ENCODE measurements at places on chromosomes 13 and 19. TPM values are rescaled to one million over a fixed set of nuclear protein-coding genes. Genes with fewer than 3 reads are reported as not detected.

The CEACAM20 gene
- total RNA-seq, result not detected

The KIR3DL2 gene
- total RNA-seq, result 0.72 TPM

The MYO1F gene
- 20.2 TPM for total RNA-seq

The CGB1 gene
- total RNA-seq, result not detected

The KATNAL1 gene
- 20.0 TPM for total RNA-seq

The NTF4 gene
- total RNA-seq, result 4.1 TPM

The RFPL4A gene
- not detected for total RNA-seq

DNA sequence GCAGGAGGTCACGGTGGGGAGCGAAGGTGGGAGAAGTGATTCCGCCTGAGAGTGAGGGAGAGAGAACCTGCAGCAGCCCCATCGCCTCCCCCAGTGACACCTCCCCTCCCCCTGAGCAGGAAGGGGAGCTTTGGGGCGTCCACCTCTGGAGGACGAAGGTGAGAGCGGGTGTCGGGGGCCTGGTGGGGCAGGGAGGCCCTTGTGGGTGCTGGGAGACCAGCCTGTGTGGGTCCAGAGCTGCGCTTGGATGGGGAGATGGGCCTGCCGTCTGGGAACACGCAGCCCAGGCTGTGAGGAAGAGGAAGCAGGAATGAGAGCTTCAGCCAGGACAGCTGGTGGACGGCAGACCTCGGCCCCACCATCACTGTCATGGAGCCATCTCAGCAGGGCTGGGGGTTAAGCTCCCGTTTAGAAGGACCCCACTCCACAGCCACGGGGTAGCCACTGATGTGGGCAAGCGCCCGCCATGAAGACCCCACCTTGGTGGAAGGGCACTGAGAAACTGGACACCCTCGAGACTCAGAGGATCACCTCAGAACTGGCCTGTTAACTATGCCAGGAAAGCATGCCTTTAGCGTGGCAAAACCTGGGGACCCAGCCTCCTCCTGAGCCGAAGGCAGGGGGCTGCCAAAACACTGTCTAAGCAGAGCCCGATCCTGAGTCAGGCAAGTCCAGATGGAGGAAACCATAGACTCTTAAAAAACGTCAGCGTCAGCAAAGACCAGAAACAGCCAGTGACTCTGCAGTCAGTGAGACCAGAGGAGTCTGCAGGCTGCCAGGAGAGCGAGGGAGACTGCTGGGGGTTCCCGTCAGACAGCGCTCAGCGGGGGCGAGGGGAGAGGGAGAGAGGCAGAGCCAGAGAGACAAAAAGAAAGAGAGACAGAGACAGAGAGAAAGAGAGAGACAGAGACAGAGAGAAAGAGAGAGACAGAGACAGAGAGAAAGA is 6.4 kb upstream of the PROZ start:
- DNase-seq, result peak; percentile 76

- DNase-seq, result peak; percentile 60
Observed at GRCh38 chr13:114100446-114101357, 31.7 kb downstream of the RASA3 start.

DNA sequence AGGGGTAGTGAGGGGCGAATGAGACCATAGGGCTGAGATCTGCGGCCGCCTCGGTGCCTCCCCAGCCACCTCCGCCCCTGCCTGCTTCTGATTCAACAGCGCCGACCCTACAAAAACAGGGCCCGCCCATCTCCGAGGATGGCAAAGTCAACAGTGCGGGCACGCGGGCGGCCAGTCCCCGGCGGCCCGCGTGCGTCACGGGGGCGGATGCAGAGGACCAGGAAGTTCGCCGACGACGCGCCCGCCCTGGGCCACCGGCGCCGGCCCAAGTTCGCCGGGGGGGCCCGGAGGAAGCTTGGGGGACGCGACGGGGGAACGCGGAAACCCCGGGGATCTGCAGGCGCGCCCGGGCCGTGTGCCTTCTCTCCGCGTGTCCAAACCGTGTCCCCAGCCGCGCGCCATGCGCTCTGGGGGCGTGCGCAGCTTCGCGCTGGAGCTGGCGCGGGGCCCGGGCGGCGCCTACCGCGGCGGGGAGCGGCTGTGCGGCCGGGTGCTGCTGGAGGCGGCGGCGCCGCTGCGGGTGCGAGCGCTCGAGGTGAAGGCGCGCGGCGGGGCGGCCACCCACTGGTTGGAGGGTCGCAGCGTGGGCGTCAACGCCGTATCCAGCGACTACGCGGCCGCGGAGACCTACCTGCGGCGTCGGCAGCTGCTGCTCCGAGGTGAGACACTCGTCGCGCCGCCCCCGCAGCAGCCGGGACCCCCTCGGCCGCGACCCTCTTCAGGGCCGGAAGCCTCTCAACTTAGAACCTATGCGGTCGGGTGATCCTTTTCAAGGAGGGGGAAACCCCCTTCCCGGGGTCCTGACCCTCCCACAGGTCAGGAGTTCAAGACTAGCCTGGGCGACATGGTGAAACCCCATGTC is 6.8 kb upstream of the ARRDC2 start:
- peak; percentile 80 for DNase-seq

DNA sequence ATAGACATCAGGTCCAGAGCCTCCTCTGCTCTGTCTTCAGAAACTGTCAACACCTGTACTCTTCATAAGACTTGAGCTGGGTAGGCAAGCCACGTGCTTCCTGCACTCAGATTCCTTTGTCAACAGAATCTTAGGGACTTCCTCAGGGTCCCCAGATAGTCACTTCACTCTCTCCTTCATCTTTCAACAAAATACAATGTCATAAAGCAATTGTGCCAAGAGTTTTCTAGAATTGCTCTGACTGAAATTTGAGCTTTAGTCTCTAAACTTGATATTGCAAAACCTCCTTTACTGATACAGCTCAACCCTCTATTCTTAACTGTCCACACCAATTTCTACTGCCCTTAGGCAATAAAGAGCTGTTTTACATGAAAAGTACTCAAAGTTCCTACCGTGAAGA is 179.9 kb downstream of the IRS2 start:
- DNase-seq, result no peak

GRCh38 chr19:41849067-41849466 is 4.2 kb downstream of the DMRTC2 start:
- no peak for DNase-seq

GRCh38 chr13:45481688-45482087 is 16.9 kb downstream of the COG3 start:
- no peak for DNase-seq

DNA sequence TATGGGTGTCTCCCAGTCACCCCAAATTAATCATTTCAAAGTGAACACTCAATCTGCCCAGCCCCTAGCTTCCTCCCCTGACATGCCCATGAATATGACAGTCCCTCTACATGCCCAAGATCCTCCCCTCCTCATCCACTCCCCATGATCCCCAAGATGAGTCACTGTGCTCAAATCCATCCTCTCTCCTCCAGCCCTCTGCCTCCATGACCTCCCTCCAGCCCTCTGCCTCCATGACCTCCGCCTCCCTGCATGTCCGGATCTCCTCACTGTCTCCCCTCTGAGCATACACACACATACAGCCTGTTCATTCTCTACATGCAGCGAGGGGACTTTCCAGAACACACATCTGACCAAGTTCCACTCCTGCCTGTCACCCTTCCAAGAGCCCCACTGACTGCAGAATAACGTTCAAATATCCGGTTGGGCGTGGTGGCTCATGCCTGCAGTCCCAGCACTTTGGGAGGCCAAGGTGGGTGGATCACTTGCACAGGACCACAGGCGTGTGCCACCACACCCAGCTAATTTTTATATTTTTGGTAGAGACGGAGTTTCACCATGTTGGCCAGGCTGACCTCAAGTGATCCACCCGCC is 18.4 kb upstream of the FEM1A start:
- DNase-seq, result no peak

DNA sequence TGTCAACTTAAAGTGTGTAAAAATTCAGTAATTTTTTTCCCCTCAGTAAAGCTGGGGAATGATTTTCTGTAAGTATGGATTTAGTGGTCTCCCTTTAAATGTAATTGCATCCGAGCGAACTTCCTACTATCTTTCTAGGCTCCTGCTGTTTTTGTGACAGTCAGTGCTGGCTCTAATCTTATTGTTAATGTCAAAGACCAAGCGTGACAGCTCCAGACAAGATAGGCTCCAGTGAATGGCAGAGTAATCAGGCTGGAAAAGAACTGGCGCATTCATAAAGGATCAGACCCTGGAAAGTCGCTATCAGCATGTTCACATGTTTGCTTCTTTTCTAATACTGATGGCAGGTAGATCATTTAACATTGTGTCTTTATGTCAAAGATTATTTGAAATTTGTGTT is 908.0 kb upstream of the ATXN8OS start:
- no peak for DNase-seq

DNA sequence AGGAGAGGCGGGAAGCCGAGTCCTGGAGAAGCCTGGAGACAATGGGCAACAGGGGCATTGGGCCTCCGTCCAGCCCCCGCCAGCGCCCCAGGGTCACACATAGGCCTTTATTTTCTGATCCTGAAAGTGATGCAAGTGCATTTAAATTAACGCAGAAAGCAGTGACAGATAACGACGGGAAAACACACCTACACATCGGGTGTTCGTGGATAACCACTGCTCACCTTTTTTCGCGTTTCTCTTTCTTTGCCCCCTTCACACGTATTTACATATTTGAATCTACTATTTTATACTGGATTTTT is 30.4 kb upstream of the GRTP1 start:
- no peak for DNase-seq

DNA sequence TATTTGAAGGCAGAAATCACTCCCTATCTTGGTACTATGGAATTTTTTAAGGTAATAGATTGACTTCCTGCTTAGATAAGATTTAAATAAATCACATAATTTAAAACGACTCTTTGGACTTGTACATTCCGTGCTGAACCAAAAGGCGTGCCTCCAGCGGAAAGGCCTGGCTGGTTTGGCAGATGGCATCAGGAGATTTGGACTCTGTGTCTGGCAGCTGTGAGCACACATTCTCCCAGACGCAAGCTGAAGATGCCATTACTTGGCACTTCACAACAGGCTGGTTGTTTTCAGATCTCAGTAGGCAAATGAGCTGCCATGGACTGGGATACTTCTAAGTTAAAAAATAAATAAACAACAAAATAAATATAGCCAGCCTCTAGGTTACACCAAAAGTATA is 104.5 kb upstream of the SLC15A1 start:
- DNase-seq, result no peak

DNA sequence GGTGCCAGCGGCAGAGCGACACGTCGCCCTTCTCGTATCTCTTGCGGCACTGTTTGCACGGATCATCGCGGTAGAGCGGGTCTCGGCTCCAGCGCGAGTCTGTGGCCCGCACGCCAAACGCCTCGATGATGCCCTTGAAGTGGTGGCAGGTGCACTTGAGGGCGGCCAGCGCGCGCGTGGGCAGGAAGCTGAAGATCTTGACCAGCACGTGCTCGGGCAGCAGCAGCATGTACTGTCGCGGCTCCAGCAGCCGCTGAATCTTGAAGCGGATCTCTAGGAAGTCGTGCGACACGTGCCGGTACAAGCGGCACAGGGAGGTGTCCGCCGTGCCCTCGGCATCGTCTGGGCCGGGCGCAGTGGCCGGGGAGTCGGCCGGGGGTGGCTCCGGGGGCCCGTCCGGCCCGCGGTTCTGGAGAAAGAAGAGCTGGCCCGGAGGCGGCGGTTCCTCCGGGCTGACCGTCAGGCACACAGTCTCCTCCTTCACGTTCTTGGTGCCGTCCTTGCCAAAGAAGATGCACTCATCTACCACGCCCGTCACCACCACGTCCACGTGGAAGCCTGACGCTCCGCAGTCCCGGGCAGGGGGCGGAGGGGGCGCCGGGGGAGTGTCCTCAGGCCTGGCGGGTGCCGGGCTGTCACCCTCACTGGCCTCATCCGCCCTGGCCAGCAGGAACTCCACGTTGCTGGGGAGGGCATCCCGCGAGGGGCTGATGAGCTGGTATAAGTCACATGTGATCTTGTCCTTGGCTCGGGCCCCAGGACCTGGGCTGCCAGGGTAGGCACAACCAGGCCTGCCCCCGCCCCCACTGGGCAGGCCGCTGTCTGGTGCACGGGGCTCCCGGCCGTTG is 18.6 kb downstream of the FBXO46 start:
- DNase-seq, result no peak

GRCh38 chr13:113192902-113193301 is 15.6 kb downstream of the PCID2 start:
- no peak for DNase-seq

DNA sequence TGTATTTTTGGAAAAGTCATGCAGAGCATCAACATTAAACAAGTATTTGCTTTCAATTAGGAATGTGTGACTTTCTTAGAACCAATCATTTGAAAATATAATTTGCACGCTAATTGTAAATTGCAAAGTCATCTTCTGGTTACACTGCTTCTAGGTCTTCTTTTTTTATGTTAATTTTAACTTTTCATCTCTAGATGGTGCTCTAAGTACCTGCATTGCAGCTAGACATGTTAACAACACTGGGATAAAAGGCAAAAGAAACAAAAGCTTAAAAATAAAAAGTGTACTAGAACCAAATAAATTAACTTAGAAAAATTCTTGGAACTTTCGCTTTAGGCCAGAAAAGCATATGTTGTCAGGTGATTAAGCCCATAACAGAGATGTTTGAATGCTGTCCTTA is 2758.2 kb downstream of the PCDH9 start:
- peak; percentile 70 for DNase-seq

DNA sequence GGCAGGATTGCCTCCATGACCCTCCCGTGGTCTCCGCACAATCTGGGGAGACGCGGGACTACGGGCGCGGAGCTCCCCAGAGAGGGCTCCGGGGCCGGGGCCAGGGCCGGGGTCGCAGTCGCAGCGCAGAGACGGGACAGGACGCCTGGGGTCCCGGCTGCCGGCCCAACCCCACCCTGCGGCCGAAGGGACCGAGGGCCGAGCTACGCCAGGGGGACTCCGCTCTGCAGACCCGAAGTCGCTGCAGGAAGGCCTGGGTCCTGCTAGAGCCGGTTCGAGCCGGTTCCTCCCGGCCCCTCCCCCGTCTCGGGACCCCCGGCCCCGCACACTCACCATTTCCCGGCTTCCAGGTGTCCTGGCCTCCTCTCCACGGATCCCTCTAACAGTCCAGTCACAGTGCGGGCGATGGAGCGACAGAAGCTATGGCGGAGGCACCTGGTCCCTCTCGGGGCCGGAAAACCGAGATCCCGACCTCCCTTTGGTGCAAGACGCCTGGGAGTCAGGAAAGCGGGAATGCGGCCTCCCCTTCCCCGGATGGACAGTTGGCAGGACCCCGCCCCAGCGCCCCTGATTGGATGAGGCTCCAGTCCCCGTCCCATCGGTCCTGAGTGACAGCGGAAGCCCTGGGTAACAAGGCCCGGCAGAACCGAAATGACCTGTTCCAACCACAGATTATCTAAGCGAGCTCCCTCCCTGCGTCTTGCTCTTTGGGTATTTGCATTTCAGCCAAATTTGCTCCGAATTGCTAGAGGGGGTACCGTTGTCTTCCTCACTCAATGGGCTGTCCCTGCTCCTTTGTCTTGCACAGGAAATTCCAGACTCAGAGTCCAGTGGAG is at the start of gene ZNF625:
Gene ZNF625 (minus strand): TSS at position 512 of the 836 bp plus-strand sequence. CDS start 176 bp downstream, at position 336.
- DNase-seq, result peak; percentile 96

All from umbilical cord (tissue), 2 donors.